Stimulated activated CD8-positive, alpha-beta memory T cell treated with anti-CD3 and anti-CD28 coated beads, Interleukin-12 subunit alpha, Interleukin-12 subunit beta, amount 100 ng/mL, for 1 hour (primary cell): ENCODE measurements at places on chromosomes 11 and 22.

GRCh38 chr11:112310848-112311247 is 50.2 kb upstream of the PLET1 start:
- DNase-seq, result no peak

DNA sequence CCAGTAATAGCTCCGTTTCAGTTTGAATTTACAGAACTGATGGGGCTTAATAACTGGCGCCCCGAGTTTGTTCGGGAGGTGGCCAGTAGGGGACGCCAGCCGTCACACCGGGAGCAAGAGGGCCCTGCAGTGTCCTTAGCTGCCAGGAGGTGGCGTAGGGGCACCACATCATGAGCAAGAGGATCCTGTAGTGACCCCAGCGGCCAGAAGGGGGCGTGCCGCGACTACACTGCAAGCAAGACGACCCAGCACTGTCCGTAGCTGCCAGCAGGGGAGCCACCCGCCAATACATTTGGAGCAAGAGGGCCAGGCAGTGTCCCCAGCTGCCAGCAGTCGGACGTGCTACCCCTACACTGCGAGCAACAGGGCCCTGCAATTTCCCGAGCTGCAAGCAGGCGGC is 663.7 kb upstream of the B3GAT1 start:
- DNase-seq, result no peak

GRCh38 chr11:129974237-129974636 is 28.4 kb downstream of the PRDM10 start:
- DNase-seq, result no peak

- DNase-seq, result no peak
Observed at GRCh38 chr22:48631288-48631863, 1196.3 kb downstream of the BRD1 start.

DNA sequence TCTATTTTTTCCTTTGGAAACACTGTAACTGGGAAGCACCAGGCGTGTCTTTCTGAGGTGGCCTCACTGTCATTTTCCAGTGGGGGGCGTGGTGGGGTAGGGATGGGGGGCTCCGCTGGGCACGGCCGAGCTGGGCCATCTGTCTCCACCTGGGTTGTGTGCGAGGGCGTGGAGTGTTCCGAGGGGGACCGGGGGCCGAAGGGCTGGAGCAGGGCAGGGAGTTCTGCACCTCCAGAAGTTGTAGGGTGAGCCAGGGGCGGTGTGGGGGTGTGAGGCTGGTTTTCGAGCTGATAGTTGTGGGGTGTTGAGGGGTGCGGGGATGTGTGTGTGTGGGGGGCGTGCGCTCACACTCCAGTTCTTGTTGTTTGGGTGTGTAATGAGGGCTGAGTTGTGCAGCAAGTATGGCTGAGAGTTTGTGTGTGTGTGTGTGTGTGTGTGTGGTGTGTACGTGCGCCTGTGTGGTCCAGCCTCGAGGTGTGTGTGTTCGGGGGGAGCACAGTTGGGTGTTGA is 10.8 kb downstream of the YPEL4 start:
- no peak for DNase-seq

- no peak for DNase-seq
Observed at GRCh38 chr11:15551901-15552851, 437.5 kb downstream of the INSC start.

DNA sequence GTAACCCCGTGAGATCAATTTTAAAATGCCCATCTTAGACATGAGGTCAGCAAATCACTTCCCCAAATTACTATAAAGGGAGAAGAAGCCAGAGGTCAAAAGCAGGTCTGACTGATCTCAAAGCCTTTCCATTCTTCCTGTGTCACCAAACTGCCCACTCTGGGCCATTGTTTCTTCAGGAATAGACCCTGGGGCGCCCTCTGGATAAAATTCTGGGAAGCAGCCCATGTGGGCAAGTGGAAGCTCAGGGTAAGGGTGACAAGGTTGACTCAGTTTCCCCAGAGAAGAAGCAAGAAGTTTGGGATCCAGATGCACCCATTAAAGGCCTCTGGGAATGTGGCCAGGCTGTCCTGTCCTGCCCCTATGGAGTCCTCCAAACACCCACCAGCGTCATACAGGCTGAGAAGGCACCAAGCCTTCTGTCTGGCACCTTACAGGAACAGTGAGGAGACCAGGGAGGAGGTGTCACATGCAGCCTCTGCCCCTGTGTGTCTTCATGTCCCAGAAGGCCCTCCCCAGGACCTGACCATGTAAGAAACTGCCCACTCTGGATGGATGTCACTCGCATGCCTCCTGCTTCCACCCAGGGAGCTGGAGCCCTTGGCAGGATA is 50.1 kb downstream of the CHST1 start:
- DNase-seq, result no peak

GRCh38 chr22:43044290-43044712 is 29.4 kb upstream of the PACSIN2 start:
- no peak for DNase-seq

DNA sequence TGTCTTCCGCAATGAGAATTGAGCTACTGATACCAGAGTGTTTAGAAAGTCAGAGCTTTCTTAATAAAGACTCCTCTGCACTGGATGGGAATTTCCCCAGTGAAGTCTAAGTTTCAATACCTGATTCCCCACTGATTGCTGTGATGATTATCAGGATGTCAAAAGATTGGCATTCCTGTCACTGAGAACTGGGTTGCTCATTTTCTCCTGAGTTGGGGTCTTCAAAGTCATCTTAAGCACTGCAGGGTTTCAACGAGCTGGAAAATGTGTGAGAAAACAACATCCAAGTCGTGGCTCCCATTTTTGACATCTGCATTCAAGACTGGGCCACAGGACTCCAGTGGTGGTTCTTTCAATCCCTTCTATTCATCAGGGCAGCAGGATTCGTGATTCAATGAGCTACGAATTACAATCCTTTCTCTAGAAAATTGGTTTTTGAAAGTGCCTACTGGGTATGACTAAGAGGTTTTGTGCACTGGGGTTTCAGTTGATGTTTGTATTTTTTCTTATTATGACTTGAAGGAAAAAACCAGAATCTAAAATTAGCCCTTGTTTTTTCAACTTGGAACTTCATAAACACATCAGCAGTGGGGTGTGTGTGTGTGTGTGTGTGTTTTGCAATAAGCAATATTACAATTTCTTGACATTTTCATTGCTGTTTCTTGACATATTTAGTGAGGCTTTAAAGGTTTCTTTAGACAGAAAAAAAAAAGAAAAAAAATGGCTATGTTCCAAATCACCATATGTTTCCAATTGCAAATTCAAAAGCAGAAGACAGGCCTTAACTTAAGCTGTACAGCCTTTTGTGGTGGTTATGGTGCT is 233.0 kb downstream of the FAM76B start:
- DNase-seq, result no peak

GRCh38 chr11:10719616-10720015 is 26.1 kb upstream of the IRAG1 start:
- DNase-seq, result no peak

GRCh38 chr11:71304491-71304890 is 52.1 kb upstream of the SHANK2 start:
- DNase-seq, result no peak

DNA sequence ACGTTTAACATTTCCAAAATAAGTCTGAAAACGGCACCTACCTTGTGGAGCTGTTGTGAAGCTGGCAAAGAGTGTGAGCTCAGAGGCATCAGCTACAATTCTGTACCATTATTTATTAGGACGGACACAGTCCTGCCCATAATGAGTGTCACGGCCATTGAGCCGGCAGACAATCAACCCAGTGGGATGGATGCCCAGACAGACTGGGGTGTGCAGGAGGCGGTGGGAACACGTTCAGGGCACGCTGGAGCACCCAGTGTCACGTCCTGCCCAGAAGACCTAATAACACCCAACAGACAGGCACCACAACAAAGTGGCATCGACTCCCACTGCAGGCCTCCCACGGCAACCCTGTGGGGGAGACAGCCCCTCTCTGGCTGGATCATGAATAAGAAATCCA is 34.5 kb downstream of the TPST2 start:
- DNase-seq, result no peak

DNA sequence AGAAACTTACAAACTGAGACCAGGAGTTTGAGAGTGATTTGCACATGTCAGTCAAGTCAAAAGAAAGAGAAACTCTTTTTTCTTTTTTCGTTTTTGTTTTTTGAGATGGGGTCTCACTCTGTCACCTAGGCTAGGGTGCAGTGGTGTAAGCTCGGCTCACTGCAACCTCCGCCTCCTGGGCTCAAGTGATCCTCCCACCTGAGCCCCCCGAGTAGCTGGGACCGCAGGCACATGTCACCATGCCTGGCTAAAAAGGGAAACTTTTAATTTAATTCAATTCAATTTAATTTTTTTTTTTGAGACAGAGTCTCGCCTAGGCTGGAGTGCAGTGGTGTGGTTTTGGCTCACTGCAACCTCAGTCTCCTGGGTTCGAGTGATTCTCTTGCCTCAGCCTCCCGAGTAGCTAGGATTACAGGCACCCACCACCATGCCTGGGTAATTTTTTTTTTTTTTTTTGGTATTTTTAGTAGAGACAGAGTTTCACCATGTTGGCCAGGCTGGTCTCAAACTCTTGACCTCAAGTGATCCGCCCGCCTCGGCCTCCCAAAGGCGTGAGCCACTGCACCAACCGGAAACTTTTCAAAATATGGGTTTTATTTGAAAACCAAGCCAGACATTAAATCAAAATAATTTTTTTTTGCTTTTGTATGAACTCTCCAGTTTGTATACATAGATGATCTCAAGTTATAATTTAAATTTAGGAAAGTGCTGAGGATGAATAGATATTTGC is 9.9 kb downstream of the UCP3 start:
- no peak for DNase-seq

GRCh38 chr11:19727246-19727645 is 14.6 kb downstream of the NAV2 start:
- no peak for DNase-seq

GRCh38 chr11:87443707-87444106 is 406.0 kb downstream of the TMEM135 start:
- no peak for DNase-seq

DNA sequence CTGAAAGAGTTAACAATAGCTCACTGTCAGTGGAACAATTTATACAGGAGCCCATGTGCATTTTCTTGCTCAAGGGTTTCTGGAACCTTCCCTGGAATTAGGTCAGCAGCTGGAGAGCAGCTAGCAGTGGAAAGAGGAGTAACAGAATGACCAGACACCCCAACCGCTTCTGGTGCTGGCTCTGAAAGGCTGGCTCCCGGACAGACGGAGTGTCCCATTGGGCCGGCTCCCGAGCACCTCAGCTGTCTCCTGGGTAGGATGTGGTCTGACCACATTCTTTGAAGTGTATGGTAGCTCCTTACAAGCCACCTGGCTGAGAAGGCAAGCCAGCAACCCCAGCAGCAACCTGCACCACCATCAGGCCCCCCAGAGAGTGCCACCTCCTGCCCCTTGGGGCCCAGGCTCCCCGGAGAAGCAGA is 44.7 kb downstream of the ABTB2 start:
- DNase-seq, result no peak

GRCh38 chr22:33866511-33866910 is 53.8 kb downstream of the LARGE1 start:
- DNase-seq, result no peak

DNA sequence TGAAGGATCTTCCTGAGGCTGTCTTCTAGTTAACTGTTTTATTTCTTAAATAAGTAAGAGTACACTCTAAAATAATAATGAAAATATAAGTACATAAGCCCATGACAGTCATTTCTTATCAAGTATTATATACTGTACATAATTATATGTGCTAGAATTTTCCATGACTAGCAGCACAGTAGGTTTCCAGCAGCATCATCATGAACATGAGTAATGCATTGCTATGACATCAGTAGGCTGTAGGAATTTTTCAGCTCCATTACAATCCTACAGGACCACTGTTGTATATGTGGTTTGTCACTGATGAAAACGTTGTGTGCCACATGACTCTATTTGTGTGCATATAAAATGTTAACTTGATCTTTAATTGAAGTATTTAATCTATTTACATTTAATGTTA is 22.0 kb downstream of the ZNF202 start:
- no peak for DNase-seq

DNA sequence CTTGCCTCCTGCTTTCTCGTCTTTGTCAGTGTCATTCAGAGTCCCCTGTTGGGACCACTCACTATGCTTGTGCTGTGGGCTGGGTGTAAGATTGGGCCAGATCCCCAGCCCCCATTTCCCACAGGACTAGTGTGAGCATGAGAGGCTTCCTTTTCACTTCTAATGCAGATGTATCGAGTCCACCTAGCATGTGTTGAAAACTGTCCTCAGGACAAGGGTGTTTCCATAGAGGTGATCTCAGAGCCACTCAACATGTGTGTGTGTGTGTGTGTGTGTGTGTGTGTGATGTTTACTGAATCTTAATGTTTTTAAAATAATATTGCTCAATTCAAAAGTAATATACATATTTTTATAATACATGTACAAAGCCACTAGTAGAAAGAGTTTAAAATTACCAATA is 11.4 kb upstream of the CD44 start:
- DNase-seq, result no peak

DNA sequence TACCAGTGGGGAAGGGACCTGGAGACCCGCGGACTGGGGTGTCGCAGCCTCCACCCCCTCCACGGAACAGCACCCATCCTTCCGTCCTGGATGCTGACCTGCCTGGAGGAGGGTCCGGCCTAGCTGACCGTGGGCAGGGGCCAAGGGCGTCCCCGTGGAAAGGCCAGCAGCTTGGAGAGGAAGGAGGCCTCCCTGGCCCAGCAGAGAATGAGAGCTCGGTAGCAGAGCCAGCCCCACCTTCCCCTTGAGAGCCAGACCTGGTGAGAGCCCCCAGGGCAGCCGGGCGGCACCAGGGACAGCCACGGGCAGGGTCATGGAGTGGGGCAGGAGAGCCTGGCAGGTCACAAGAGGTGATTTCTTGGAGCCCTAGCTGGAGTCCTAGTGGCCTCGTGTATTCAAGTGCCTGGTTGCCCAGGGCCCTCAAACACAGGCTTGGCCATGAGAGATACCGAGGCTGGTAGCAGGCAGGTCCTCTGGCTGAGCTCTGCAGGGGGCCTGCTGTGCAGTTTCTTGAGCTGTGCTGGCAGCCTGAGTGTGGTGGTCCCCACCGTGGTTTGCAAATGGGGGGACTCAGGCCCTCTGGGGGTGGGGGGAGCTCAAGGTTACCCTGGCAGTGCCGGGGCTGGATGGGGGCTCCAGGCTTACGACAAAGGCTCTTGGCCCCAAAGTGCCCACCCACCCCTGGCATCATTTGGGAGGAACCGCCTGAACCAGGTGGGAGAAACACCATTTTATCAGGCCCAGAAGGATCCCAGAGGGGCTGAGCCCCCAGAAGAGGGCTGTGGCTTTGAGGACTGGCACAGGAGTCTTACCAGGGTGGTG is 7.6 kb downstream of the TSPAN32 start:
- no peak for DNase-seq

DNA sequence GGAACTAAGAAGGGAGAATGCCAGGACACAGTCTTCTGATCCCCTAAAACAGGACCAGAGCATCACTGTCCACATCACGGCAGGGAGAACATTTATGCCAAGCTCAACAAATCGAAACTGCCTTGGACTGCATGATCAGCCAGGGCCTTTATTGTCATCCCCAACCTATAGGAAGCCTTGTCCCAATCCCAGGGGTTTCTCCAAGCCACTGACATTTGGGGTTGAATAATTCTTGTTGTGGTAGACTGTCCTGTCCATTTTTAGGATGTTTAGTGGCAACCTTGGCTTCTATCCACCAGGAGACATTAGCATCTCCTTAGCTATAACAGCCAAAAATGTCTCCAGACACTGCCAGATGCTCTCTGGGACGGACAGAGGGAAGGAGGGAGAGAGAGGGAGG is 37.1 kb downstream of the RPL27A start:
- no peak for DNase-seq
